ENCODE measurements at places on chromosomes 1 and 21. TPM values are rescaled to one million over a fixed set of nuclear protein-coding genes. Genes with fewer than 3 reads are reported as not detected.

GRCh38 chr1:237640966-237641365, 249.8 kb downstream of the ZP4 start:
- no peak for DNase-seq

DNA sequence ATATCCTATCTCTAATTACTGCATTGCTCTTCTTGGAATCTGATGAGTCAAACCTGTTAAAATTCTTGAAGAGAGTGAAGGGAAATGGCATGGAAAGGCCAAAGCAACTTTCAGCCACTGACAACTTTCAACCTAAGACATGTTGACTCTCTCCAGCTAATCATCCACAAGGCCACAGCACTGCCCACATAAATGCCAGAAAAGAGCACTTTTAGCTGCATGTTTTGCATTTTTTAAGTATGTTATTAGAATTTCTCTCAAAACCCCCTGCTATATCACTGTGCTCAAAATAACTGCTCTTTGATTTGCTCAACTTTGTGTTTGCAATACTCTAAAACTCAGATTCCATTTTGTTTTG, 352.5 kb downstream of the ADGRL2 start:
- DNase-seq = no peak

GRCh38 chr1:202765721-202766120, 42.5 kb downstream of the KDM5B start:
- no peak for DNase-seq

DNA sequence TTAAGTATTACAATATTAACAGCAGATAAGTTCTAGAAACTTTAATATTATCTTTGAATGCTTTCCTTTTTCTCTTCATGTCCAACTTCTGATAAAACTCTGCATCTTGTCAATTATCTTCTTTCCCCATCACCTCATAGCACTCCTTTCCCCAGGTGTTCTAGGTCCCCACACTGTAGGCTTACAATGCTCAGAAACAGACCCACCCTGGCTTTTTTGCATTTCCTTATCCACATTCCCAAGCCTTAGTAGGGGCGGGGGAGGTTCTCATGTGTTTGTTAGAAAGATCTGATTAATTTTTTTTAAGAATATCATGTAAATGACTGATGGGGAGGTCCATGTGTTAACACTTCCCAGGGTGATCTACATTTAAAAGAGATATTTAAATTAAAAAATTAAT, 63.9 kb downstream of the PLPPR4 start:
- DNase-seq = no peak

DNA sequence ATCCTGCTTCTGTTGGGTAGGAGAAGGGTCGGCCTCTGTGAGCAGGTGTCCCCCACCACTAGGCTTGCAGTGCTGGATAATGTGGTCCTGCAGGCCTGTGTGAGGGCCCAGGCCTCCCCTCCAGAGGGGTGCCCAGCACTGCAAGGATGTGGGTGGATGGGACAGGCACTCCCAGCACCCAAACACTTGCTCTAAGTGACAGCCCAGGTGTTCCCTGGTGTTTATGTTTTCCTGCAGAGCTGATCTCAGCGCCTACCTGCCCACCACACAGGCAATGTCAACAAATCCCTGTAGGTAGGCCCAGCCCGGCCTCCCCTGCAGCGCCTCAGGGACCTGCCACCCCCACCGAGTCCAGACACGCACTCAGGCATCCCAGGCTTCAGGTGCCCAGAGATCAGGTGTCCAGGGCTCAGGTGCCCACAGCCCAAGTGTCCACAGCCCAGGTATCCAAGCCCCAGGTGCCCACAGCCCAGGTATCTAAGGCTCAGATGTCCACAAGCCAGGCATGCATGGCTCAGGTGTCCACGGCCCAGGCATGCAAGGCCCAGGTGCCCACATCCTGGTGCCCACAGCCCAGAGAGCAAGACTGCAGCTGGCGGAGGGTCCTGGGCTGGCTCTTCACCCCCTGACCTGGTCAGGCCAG, 59.2 kb downstream of the WNT9A start:
- DNase-seq = no peak

DNA sequence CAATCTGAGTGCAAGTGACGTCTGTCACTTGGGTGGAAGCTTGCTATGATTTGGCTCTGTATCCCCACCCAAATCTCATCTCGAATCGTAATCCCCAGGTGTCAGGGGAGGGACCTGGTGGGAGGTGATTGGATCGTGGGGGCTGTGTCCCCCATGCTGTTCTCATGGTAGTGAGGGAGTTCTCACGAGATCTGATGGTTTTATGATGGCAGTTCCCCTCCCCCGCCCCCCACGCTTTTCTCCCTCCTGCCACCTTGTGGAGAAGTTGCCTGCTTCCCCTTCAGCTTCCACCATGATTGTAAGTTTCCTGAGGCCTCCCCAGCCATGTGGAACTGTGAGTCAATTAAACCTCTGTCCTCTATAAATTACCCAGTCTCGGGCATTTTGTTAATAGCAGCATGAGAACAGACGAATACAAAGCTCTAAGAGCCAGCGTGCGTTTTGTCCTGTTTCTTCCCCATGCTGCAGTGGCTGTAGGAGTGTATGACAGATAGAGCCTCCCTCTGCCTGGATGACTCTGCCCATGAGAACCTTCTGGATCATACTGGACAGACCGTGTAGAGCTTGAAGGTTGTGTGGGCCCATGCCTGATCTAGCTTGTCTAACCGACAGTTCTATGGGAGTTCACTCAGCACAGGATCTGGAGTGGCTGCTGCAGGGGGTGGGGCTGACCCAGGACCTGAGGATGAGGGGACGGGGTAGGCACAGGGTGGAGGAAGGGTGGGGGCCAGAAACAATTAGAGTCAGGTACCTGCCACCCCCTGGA, 139.7 kb upstream of the ERRFI1 start:
- no peak for DNase-seq

DNA sequence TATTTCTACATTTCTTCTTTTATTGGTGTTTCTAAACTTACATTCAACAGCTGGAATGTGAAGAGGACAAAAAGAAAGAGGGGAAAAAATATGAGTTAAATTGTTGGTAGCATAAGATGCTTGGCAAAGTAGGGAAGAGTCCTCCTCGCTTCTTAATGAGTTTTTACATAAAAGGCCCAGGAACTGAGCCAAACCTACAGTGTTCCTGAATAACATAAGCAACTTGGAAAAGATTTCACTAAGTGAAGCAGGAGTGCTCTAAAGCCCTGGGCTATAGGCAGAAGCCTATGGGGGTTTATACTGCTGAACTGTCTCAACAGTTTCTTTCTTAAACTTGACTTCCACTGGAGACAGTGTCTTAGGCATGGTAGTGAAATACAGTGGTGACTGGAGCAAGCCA, 115.0 kb upstream of the USP25 start:
- no peak for DNase-seq

DNA sequence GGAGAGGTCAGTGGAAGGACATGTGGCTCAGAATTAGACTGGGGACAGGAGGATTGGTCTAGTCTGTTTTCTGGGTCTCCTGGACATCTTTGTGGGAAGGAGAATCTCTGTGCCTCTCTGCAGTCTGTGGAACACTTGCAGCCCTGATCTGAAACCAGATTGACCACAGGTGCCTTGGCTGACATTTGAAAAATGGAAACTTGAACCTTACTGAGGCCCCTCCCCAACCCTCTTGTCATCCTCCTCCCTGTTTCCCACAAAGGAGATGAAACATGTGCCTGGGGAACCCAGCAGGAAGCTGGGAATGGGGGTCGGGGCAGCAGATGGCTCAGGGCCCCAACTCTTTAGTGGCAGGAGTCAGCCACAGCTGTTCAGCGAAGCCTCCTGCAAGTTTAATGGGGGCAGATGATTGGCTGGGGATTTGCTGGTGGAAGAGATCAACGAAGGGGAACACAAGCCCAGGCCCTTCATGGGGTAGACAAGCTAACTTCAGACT, 18.1 kb downstream of the VASH2 start:
- DNase-seq = no peak

- no peak for DNase-seq
Observed at GRCh38 chr1:109636201-109636952, 16.7 kb downstream of the AMPD2 start.

DNA sequence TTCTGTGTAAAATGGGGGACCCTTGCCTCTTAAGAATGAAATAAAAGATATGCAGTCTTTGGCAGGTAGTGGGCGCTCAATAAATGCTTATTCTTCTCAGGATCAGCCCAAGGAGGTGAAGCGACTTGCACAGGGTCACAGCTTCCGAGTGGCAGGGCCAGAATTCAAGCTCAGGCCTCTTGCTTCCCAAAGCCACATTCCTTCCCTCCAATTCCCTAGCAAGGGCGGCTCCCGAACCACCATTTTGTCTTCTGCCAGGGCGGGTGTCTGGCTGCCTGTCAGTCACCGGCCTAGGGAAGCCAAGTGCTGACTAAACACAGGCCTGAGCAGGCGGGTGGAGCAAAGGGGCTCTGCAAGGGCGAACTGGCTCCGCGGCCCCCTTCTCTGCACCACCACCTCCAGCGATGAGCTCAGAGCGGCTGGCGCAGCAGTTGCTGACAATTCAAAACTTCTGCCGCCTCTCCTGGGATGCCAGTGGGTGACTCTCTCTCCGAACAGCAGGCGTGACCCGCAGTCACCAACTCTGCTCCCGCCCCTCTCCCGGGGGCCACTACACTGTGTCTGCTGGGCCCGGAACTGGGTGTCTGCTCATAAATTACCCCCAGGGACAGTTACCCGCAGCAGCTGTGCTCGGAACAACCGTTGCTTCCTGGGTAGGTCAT, 10.8 kb downstream of the GPR3 start:
- DNase-seq = no peak

GRCh38 chr1:21848524-21849174, 36.6 kb downstream of the LDLRAD2 start:
- no peak for DNase-seq

DNA sequence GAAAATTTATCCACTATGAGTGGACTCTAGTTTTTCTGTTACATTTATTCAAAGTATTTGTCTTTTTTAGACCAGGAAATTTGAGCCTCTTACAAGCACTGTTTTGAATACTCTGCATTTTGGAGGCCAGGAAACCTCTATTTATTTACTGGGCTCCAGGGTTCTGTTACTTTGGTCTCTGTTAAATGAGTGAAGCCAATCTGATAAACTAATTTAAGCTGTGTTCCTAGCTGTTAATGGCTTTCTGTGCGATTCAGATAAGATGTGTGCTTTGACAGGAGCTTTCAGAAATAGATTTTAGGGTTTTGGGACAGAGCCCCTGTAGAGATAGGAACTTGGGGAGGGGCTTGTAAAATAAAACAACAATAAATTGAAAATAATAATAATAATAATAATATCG, 23.9 kb downstream of the ACKR1 start:
- DNase-seq = no peak

- DNase-seq = no peak
Observed at GRCh38 chr21:27505516-27505915, 538.6 kb upstream of the ADAMTS5 start.

DNA sequence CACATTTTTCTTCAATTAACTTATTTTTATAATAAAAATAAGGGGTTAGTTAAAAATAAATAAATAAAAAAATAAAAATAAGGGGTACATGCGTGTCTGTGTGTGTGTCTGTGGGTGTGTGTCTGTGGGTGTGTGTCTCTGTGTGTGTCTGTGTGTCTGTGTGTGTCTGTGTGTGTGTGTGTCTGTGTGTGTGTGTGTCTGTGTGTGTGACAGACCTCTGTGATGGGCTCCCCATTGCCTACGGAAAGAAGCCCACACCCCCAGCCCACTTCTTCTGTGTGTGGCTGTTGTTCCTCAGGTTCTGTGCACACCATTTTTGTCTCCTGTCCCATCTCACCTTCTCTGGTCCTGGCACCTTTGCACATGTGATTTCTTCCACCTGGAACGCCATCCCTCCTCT, 9.9 kb downstream of the PHLDA3 start:
- DNase-seq = no peak

DNA sequence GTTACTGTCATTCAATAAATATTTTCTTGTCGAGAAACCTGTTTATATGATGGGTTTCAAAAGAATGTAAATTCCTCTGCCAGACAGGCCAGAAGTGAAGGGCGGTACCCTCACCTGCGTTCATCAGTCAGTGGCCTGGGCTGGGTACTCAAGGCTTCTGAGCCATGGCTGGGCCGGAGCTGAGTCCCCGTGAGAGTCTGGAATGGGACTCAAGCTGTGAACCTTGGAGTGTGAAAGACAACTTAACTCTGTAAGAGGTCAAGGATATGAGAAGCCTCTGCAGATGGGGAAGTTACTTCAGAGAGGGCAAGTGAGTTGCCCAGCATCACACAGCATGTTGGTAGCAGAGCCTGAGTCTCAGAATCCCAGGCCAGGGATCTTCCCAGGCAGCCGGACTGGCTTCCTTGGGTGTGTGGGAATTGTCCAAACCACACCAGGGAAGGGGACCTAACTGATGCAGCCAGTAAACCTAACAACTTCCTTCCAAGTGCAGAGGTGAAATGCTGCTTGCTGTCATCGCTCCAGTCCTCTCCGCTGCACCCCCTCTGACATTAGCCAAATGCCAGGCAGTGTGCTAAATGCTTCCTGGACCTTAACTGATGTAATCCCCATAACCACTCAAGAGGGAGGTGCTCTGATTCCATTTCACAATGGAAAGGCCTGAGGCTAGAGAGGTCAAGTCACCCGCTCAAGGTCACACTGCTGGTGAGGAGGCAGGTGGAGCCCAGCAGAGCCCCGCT, 4.8 kb downstream of the DISP3 start:
- no peak for DNase-seq

DNA sequence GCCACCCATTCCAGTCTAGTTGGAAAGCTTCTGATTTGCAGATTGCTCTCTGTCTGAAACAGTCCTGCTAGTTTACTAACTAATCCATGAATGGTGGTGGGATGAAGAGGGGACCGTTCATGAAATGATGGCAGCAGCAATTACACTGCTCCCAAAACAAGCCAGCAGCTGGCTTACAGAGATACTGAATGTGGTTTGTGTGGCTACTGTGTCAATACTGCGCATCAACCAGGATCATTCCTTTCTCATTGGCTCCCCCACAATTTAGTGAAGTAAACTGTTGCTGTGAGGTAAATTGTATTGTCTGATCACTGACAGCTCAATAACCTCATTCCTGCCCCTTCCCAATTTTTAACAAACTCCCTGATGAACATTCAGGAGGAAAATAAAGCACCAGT, 191.3 kb upstream of the LMO4 start:
- DNase-seq = no peak

DNA sequence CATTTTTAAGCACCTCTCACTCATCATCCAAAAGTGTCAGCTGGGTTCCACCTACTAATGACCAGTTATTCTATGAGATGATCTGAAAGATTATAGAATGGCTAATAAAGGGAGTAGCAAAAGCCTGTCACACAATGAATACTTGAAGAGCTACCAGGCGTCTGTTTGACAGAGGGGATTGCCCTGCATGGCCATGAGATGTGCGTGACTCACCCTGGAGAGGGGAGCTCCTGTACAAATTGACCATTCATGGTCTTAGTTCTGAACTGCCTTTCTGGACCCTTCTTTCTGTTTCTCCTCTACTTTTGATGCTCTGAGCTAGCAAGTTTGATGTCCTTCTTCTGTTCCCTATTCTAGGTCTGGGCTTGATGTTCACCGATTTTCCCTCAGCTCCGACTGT, 85.2 kb upstream of the ABCD3 start:
- DNase-seq = no peak

- no peak for DNase-seq
Observed at GRCh38 chr21:33261635-33262034, 4.5 kb upstream of the IL10RB start.

The ASCL5 gene
- total RNA-seq = not detected

The LCE1A gene
- not detected for total RNA-seq

The B4GALT2 gene
- total RNA-seq = 12.8 TPM

The ORC1 gene
- total RNA-seq = 0.33 TPM

The GCSAML gene
- not detected for total RNA-seq

The HTR6 gene
- total RNA-seq = not detected

The CLCA2 gene
- not detected for total RNA-seq

The TAS1R1 gene
- total RNA-seq = not detected

The VAV3 gene
- 4.7 TPM for total RNA-seq

Data from liver (tissue), 10 donors.